ENCODE measurements at places on chromosomes 1 and 21.

DNA sequence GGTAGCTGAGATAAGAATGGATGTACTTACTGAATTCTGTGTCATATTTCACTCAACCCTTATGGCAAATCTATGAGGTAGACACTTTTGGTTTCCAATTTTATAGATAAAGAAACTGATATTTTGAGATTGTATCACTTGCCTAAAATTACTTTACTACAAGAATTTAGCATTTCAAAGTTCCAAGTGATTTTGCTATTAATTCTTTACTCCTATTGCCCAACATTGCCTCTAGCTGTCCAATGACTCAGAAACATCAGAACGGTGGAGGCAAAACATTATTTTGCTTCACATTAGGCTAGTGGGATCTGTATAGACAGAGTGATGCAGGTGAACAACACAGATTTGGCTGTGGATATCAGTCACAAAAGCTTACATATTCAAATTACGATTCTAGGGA is 747.2 kb upstream of the NEGR1 start:
- no peak for DNase-seq

DNA sequence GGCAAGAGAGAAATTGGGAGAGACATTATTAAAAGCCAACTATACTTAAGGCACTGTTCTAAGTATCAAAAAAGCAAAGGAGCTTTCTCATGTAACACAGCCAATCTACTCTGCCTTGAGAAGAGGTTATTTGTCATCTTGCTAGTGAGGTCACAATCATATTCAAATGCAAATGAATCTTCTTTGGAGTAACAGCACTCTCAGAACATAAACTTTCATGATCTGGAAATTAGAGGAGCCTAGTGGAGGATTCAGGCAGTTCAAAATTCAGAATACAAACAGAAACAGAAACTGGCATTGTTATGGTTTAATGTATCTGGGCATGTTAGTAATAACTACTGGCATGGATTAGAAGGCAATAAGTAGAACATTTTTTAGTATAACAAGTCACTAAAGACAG is 57.4 kb downstream of the ARID4B start:
- DNase-seq, result no peak

DNA sequence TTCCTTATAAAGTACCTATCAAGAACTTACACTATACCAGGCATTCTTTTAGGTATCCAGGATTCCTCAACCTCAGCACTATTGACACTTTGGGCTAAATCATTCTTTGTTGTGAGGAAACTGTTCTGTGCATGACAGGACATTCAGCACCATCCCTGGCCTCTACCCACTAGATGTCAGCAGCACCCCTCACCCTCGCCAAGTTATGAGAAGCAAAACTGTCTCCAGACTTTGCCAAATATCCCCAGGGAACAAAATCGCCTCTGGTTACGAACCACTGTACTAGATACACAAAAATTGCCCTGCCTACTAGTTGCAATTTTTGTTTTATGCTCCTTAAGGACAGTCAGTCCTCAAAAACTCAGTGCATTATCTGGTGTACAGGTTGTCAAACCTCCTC is 35.7 kb downstream of the PALMD start:
- DNase-seq, result no peak

- no peak for DNase-seq
Measured at GRCh38 chr1:26498894-26499293, 26.7 kb downstream of the HMGN2 start.

DNA sequence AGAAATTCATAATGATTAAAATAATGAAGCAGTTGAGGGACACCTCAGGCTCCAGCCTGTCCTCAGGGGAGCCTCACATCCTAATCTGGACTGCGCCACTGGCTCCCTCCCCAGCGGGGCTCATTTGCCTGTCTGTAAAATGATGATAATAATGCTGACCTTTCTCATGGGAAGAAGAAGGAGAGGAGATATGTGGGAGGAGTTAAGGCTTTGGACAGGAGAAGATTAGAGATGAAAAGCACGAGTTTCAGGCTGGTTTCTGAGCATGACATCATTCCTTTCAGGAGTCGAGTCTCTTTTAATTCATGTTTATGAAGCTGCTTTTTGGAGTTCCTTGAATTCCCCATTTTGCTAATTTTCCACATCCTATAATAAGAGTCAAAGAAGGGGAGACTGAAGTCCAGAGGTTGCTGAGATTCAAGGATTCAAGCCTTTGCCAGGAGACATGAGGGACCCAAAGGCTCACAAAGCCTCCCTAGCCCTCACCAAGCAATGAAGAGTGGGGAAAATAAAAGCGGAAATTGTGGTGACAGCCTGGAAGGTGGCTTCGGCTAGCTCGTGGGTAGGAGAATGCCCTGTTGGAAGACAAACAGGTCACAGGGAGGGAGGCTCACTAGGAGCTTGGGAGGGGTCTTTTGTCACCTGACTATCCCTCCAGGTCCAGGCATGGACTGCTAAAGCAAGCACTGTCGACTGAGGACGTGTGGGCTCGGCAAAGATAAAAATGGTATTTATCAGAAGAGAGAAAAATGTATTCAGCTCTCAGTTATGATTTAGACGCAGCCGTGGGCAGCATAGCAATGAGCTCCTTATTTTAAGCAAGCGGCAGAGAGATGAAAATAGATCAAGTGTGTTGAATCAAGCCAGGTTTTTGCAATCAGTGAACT is 27.5 kb upstream of the STMN1 start:
- no peak for DNase-seq

DNA sequence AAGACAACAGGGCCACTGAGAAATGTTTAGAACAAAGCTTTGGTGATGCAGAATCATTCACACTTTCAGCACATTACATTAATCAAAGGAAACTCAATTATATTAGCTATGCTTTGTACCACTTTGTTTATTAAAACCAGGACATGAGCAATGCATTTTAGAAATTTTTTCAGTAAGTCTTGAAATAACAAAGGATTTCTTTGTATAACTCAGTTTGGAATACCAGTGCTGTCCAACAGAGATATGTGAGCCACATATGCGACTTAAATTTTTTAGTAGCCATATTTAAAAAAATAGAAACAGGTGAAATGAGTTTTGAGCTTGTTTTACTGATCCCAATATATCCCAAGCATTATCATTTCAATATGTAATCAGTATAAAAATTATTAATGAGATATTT is 18.8 kb upstream of the F3 start:
- DNase-seq, result no peak

GRCh38 chr1:154716011-154716410 is 108.0 kb upstream of the ADAR start:
- DNase-seq, result no peak
